ENCODE measurements at places on chromosomes 5 and 9. TPM values are rescaled to one million over a fixed set of nuclear protein-coding genes. Genes with fewer than 3 reads are reported as not detected.

GRCh38 chr9:126233913-126234525 lies 92.6 kb upstream of the MVB12B start:
- DNase-seq, result no peak

GRCh38 chr5:133140311-133140710 lies 88.5 kb downstream of the HSPA4 start:
- no peak for DNase-seq

DNA sequence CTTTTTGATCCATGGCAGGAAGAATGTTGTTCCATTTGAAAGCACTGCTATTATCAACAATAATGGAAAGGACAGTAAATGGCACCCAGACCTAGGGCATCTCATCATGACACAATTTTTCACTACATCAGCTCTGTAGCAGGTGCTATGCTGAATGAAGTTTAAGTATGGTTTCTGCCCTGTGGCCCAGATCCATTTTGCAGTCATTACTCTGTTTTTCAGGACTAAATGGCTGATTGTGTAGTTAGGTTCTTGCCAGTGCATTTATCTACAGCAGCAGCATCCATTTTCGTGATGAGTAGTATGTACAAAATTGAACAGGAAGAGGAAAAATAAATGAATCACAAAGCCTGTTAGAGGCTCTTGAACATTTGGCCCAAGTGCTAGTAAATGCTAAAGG lies 270.5 kb upstream of the CD180 start:
- no peak for DNase-seq

DNA sequence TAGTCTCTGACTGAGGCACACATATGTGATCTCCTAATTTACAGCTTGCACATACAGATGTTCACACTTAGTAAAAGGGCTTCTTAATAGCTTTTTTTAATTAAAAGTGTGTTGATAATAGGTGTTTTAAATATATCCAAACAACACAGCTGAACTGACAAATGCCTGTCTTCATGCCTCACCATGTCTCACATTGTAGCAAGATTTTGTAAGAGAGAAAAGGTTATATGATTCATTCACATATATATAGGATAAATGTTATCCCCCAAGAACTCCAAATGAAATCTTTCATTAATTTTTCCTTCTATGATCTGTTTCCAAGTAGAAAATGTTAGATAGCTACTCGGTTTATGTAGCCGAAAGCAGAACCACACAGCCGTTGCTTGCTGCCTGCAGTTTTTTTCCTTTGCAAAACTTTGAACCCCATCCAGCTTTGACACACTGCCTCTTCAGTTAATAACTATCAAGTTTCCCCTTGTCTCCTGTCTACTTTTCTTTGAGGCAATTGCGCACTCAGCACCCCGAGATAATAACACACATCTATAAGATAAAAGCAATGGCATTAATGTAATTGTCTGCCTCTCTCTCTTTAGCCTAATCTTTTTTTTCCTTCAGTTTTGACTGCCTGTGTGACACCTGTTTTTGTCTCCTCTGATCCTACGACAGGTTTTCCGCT lies 299.2 kb downstream of the BNC2 start:
- DNase-seq, result no peak

Gene SMIM15
- 23.8 TPM for total RNA-seq
